ENCODE measurements at places on chromosomes 7 and 10.

DNA sequence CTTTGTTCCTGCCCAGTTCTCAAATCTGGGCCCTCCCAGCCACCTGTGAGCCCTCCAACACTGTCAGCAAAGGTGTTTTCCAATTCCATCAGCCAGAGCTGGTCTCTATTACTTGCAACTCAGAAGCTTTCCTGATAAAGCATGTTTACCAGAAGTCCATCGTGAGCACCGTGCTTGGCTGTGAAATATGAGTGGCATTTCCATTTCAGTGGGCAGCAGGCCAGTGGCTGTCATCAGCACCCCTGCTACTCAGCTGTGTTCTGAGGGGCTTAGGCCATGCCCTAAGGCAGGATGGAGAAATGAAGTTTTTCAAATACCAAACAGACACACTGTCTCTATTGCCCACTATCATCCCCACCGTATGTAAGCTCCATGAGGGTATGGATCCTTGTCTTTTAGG lies 12.7 kb upstream of the BNIP3 start:
- DNase-seq = no peak

GRCh38 chr7:107998150-107998549 lies 4.8 kb downstream of the LAMB1 start:
- no peak for DNase-seq

GRCh38 chr10:131853610-131853964 lies 47.2 kb upstream of the PPP2R2D start:
- DNase-seq = no peak

DNA sequence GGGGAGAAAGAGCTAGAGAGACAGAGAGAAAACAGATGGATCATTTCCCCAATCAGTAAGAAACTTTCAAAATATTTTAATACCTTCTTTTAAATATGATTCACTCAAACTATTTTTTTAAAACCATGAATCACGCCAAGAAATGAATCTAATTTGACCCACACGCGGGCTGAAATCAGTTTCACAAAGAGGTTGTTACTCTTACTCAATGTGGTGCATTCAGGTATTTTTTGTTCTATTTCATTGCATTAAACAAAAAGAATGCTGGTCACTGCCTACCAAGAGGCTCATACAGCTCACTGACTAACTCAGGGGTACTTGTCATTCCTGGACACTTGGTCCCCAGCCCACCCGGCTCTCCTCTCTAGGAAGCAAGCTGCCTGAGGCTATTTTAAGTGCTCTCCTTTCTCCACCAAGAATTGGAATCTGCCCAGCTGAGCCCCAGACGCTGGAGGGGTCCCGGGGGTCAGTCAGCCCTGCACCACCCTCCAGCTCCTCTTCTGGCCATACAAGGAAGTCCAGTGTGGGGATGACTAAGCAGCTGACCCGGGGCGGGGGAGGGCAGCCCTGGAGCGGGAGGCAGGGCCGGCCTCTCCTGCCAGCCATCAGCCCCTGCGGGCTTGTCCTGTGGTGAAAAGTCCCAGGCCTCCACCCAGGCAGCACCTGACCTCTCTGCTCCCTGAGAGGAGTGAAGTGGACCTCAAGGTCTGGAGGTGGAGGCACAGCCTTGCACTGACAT lies 21.7 kb upstream of the PFKP start:
- DNase-seq = peak; percentile 40

DNA sequence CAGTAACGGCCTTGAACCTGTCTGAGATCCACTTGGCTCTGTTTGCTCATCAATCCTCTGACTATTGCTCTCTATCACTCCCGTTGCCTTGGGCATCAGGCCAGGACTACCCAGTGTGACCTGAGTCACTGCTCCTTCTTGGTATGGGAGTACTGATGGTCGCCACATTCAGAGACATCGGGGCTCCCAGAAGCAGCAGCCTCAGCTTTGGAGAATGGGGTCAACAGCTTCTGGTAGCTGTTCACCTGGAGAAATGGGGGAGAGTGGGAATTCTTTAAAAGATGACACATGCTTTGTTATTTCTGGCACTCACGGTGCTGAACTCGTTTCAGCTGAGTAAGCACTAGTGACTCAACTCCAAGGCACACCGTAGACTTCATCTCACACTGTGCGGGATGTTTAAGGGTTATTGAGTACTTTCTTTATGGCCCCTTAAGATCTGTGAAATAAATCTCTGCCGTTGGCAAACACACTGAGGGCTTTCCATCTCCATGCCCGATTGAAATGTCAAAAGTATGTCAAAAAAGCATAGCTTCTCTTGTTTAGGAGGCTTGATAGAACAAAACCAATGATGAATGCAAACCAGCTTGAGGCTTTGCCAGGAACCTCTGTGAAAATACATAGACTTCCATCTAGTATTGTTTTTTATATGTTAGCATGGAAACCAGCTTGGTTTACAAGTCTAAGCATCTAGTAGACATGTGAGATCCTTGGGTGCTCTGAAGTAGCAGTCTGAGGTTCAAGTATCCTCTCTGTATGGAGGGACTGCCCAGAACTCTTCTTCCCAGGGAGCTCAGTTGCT lies 333.1 kb downstream of the CXCL12 start:
- no peak for DNase-seq

DNA sequence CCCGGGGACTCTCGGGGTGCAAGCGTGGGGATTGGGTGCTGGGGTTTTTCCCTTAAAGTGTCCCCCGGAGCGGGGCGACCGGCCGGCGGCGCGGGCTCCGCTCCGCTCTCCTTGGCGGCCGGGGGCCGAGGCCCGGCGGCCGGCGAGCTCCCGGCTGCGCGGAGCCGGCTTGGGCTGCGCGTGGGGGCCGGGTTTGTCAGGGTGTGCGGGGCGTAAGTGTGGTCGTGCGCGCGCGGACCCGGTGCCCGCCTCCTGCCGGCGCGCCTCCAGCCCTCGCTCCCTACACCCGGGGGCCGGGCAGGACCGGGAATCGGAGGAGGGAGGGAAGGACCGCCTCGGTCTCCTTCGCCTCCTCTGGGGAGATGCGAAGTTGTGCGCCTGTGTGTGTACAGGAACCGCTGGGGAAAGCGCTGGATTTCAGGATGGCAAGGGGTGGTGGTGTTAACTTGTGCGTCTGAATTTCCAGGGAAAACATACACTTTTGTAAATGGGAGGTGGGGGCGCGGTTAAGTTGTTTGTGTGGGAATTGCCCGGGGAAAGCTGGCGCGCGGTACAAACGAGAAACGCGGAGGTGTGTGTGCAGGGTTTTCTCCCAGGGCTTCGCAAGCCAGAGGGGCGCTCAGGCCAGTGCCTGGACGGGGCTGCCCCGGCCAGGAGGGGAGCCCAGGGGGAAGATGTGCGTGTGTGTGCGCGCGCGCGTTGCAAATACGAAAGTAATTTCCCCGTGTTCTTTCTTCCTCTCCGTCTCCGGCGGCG lies 737 bp downstream of the ZMIZ1 start:
- DNase-seq = peak; percentile 71

DNA sequence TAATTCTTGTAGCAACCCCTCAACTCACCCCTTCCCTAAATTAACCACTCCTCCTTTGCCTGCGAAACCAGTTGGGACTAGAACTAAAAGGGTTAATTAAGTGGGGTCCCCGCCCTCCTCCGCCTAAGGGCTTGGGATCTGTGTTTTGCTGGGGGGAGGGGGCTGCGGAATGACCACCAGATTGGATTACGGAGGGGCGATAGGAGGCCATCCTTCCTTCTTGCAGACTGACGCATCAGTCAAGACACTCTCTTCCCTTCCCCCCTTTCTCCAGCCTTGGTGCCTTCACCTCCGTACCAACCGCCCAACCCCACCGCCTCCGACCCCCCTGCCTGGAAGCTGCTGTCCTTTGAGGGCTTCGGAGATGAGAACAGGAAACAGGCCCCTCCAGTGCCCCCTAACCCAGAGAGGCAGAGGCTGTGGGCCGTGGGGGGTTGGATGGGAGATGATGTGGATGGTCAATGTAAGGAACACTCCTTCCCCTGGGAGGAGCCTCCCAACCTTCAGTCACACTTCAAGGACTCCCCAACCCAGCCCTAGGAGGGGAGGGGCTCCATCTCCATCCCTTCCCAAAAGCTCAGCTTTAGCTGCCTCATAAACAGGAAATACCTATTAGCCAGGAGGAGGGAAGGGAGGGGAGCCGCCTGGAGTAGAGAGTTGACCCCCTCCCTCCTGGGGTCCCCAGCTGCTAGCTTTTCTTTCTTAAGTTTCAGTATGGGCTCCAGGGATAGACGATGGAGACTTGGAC lies 997 bp upstream of the LDB1 start:
- peak; percentile 84 for DNase-seq

- peak; percentile 41 for DNase-seq
Observed at GRCh38 chr7:70303309-70303708, 705.0 kb downstream of the AUTS2 start.

DNA sequence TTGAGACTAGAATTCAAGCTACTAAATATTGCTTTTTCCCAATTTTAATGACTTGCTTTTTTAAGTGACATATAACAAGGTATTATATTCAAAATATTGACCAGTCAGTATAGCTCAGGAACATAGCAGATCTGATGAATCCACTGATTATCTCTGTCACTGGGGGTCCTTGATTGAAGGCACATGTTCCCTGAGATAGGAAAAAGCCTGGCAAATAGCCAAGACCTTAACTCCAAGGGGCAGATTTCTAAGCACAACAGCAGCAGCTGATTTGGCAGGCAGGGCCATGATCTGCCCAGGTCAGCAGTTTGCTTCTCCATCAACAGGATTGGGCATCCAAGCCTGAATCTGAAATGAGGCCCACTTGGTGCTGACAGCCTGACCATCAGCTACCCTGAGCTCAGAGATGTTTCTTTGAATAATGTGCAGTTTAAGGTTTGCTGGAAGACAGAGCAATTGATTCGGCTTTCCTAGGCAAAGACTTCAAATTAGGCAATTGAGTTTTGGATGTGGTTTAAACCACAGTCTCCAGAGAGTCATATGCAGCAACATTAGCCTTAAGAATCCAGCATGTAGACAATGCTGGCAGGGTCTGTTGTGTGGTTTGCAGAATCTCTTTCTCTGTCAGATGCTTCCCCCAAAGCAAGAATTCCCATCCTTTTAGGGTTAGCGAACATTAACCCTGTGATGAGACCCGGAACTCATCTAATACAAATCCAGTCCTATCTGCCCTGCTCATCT lies 352.6 kb downstream of the ADRA2A start:
- no peak for DNase-seq

GRCh38 chr10:126518218-126519080 lies 130.2 kb upstream of the ADAM12 start:
- DNase-seq = no peak

DNA sequence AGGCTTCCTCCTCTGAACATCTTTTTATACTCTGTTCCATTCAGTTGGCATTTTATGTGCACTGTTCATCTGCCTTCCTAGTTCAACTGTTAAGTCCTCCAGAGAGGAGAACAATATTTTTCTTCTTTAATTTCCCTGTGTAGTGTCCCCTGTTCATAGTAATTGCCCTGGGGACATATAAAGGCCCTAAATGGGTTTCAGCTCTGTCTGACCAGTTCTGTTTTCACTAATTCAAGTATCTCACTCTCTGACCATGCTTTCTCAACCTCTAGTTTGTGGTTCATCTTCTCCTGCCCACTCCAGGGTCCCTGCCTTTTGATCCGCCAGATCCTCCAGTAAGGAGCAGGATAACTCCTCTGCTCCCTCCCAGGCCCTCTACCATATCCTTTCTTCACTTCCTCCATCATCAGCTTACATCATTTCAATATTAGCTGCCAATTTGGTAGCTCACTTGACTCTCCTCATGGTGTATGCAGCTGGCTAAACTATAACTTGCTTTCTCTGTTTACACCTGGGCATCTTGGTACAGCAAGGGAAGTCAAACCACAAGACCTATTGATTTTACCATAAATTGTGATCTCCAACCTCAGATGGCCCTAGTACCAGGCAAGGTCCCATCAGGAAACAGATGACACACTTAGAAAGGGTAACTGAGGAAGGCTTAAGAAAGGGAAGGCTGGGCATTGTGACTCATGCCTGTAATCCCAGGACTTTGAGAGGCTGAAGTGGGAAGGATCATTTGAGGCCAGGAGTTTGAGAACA lies 17.7 kb upstream of the C10orf67 start:
- DNase-seq = no peak

DNA sequence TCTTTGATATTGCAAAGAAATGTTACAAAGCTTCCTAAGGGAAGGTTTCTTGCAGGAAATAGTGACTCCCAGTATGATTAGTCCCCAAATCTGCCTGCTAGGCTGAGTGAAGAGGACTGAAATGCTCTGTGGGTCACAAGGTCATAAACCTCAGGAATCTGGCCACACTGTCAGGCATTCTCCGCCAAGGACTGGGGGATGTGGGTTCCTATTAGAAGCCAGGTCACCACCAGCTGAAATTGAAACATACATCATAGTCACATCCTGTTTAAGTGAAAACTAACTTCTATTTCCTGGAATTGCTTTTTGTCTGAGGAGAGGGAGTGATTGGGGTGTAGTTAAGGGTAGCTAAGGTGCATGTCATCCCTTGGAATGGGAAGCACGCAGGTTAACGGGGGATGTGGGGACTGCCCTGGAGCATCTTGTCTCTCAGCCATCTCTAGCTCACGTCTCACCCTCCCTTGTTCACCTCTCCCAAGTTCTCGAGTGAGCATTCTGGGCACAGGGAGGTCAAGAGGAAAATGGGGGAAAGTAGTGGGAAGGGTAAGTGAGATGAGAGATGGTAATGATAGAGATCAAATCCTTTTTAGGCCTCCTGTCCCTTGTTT lies 12.0 kb upstream of the GSAP start:
- no peak for DNase-seq

- DNase-seq = no peak
Observed at GRCh38 chr7:118288098-118288497, 63.6 kb downstream of the ANKRD7 start.

DNA sequence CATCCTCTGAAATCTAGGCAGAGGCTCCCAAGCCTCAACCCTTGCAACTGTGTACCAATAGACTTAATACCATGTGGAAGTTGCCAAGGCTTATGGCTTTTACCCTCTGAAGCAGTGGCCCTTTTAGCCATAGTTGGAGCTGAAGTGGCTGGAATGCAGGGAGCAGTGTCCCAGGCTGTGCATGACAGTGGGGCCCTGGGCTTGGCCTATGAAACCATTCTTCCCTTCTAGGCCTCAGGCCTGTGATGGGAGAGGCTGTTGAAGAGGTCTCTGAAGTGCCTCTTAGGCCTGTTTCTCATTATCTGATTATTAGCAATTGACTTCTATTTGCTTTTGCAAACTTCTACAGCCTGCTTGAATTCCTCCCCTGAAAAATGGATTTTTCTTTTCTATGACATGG lies 612.7 kb upstream of the ZWINT start:
- DNase-seq = no peak

DNA sequence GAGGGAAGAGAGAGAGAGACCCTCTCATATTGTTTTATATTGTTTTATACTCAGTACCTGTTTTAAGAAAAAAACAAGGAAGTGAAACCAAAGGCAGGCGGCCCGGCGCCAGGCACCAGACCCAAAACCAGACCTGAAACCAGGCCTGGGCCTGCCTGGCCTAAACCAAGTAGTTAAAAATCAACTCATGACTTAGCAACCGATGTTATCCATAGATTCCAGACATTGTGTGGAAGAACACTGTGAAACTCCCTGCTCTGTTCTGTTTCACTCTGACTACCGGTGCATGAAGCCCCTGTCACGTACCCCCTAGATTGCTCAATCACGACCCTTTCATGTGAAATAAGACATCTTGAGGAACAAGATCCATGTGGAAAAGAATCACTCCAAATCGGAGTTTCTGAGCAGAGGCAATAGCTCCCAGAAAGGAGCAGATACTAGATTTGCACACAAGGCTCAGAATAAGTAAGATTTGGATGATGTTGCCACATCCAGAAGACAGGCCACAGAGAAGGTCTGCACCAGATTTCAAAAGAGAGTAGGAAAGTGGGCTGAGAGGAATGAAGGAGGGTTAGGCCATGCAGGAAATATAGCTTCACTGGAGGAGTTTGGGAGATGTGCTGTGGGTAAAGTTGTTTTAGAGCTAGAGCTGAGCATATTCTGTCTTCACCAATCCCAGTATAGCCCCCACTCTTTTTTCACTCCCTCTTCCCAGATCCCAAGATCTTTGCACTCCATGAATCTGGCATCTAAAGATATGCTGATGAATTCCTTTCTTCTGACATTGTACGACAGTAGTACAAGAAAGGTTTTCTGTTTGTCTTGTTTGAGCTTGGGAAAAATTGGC lies 8.8 kb upstream of the ZNF248 start:
- DNase-seq = no peak

All from left hindlimb (tissue), 1 donor.